ENCODE measurements at places on chromosomes 16 and 17. TPM values are rescaled to one million over a fixed set of nuclear protein-coding genes. Genes with fewer than 3 reads are reported as not detected.

NOD2 gene
- total RNA-seq, result 1.5 TPM

DNA sequence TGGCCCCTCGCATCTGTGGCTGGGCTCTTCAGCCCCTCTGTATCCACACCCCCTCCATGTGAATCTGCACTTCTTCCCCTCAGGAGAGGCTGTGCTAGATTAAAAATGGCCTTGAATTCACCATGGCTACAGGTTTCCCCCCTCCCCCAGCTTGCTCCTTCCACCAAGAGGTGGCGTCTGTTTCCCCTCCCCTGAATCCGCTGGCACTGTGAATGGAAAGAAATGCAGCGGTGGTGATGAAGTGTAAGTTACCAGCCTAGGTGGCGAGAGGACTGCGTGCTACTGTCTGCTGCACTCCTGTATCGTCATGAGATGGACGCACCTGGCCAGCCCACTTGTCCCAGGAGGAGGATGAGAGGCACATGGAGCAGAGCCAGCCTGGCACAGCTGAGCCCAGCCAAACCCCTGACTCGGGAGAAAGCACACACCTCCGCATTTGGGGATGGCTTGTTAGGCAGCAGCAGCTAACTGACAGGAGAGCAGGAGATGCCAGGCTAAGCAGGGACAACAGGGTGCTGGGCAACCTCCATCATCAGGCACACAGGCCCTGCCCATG, 26.2 kb downstream of the TNFRSF13B start:
- DNase-seq, result no peak

CANT1 gene
- total RNA-seq, result 132 TPM

TMEM238L gene
- 7.5 TPM for total RNA-seq

DNA sequence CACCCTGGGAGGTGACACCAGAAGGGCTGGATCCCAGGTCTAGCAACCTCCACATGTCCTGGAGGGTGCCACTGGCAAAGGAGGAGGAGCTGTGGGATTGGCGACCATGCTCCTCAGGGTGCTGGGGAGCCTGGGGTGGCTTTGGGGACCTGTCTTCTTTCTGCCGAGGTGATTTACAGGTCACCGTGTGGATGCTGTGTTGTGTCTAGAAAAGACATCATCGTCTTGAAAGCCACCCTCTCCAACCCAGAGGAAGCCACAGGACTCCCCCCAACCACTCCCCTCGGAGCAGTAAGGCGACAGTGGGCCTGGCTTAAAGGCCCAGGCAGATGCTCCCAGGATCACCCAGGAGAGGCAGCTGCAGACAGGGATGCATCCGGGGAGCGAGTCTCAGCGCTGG, 29.7 kb upstream of the FASN start:
- DNase-seq, result no peak

DNA sequence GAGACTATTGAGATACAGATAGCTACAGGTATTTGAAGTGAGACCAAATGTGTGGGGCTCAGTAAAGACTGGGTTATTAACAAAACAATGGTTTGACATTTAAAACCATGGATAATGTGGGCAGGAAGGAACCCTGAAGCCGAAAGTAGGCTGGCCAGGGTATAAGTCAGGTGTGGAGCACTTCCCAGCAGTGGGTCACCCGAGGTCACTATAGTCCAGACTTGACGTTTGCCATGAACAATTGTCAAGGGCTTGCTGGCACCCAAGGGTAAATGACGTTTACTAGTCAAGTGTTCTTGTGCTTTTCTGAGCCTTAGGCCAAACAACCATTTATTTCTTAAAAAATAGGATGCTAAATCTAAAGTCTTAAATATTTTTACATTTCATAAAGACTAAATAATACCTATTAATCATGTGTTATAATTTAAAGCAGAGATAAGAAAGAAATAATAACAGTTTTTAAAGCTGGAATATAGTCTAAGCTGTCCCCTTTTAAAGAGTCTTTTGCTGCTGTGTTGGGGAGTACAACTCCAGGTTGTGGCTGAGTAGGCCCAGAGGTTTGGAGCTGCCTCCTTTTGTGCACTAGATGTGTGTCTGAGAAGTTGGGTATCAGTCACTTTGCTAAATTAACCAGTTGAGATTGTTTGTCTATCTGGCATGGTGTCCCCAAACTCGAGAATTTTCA, 15.7 kb downstream of the ALDH3A2 start:
- DNase-seq, result no peak

IGF2BP1 gene
- total RNA-seq, result 1.1 TPM

DNA sequence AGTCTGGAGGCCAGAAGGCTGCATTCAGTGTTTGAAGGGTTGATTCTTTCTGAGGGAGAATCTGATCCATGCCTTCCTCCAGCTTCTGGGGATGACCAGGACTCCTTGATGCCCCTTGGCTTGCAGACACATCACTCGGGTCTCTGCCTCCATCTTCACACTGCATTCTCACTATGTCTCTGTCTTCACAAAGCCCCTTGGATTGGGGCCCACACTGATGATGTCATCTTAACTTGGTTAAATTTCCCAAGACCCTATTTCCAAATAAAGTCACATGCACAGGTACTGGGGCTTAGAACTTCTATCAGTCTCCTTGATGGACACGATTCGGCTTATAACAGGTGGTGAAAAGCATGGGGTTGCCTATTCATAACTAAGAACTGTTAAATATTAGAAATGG, 112.1 kb upstream of the MYOCD start:
- DNase-seq, result no peak

GRCh38 chr17:50892101-50892776, 26.1 kb upstream of the TOB1 start:
- DNase-seq, result no peak

DNA sequence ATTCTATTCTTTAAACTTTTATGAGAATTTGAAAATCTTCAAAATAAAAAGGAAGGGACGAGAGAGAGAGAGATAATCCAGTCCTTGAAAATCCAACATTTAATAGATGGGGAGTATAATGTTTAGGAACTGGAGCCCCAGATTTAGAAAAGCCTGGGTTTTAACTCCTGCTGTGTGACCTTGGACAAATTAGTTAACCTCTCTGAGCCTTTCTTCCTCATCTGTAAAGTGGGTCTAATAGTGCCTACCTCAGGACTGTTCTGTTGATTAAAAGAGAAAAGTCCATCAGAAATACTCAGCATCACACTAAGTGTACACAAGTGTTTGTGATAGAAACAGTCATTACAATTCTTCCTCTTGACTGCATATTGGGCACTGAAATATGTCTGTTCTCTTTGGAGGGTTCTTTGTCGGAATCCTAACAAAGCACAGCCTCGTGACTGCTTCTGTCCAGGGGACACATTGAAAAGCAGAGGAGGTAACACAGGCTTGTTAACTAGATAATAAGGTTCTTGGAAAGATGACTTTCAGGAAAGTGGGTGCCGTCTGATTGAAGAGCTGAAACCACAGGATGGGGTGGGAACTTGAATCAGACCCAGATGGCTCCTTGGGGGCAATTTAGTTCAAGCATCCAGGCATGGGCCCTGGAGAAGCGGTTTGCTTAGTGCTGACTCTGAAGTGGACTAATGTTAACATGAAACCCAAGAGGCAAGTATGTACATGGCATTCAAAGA, 128.2 kb downstream of the CLEC16A start:
- DNase-seq, result no peak

DNA sequence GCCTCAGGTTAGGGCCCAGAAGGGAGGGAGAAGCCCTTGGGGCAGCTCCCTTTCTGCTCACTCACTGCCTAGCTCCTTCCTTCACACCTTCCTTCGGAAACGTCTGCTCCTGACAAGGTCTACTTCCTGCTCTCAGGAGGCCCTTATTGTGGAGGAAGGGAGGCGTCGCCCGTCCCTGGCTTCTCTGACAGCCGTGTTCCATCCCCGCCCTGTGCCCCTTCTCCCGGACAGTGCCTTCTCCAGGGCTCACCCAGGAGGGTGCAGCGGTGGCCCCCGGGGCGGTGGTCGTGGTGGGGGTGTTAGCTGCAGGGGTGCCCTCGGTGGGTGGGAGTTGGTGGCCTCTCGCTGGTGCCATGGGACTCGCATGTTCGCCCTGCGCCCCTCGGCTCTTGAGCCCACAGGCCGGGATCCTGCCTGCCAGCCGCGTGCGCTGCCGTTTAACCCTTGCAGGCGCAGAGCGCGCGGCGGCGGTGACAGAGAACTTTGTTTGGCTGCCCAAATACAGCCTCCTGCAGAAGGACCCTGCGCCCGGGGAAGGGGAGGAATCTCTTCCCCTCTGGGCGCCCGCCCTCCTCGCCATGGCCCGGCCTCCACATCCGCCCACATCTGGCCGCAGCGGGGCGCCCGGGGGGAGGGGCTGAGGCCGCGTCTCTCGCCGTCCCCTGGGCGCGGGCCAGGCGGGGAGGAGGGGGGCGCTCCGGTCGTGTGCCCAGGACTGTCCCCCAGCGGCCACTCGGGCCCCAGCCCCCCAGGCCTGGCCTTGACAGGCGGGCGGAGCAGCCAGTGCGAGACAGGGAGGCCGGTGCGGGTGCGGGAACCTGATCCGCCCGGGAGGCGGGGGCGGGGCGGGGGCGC, 231.9 kb downstream of the SEC14L1 start:
- DNase-seq, result peak; percentile 80

- DNase-seq, result no peak
Measured at GRCh38 chr16:49690778-49691177, 165.1 kb downstream of the ZNF423 start.

- no peak for DNase-seq
Measured at GRCh38 chr17:17153709-17154108, 52.4 kb downstream of the PLD6 start.

GRCh38 chr17:17551361-17551760, 40.1 kb downstream of the PEMT start:
- DNase-seq, result no peak

OTOP3 gene
- not detected for total RNA-seq

Measured in mucosa of gallbladder (tissue), 1 donor.